ENCODE measurements at places on chromosomes 2 and 18.

DNA sequence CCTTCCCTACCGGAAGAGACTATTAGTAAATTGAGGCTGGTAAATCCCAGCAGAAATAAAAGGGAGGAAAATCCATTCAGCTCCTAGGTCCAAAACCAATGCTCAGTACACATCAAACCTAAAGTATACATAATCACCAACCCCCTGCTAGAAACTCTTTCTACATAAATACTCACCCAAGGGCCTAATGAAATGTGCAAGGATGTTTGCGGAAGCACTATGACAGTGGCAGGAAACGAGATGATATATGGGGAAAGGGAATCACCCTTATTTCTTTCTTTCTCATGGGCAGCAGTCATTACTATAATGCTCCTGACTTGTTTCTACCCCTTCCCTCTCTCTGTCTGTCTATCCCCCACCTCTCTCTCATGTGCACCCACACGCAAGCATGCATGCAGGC is 1.3 kb upstream of the SCTR start:
- DNase-seq: no peak

- DNase-seq: no peak
Observed at GRCh38 chr2:176187899-176188773, at the start of gene HOXD1. HOXD1 (plus strand) TSS chr2:176188668; CDS start chr2:176188802, 134 bp downstream.

- no peak for DNase-seq
Observed at GRCh38 chr18:5900262-5900661, 4.9 kb upstream of the TMEM200C start.

DNA sequence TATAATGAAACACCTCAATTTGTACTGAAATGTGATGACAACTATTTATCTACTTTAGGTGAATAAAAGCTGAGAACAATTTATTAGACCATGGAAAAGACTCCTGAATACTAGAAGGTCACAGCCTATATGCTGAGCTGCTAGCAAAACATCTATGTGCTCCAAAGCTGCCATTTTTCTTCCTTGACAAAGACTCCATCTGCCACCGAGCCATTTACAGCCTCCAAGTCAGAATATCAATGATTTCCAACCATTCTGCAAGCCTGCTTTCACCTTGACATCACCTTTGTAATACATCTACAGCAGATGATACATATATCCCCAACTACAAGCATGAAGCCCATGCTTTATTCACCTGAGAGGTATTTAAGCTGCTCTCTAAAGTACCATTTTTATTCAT is 84.9 kb downstream of the BAZ2B start:
- no peak for DNase-seq

DNA sequence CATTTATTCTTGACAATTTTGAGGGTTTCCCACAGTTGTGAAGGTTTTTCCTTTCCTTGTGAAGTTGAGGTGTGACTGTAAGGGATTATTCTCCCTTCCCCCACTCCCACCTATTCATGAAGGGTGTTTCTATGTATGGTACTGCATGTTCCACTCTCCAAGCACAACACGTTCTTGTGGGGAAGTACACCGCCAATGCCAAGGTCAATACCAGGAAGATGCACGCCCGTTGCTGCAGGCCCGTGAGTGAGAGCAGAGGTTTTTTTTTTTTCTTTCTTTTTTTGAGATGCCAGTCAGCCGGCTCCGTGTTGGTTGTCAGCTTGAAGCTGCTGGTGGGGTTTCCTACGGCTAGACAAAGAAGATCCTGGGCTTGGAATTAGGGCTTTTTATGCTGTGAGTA is 38.6 kb upstream of the EPHA4 start:
- DNase-seq: no peak

- no peak for DNase-seq
Observed at GRCh38 chr2:162328424-162329157, 10.1 kb upstream of the IFIH1 start.

GRCh38 chr2:86794861-86795260 is 4.1 kb upstream of the CD8A start:
- no peak for DNase-seq

Data from NCI-H1105 treated with DMSO at 0.1 percent for 48 hours (cell line).